Activated CD4-positive, alpha-beta T cell treated with anti-CD3 and anti-CD28 coated beads, Interleukin-2, amount 10 ng/mL, durations not matched to agents 24 days and 14 days (primary cell): ENCODE measurements at places on chromosomes 2 and 18.

- no peak overlapping the region for H3K4me3 ChIP-seq
- H3K27me3 ChIP-seq = no peaks in the 10 kb centered on the region
- peaks cover 17% of the 10 kb centered on the region for H3K4me1 ChIP-seq
- H3K27ac ChIP-seq = no peak overlapping the region
- DNase-seq = peak; percentile 61
Observed at GRCh38 chr2:230814616-230815015, 50.1 kb upstream of the ITM2C start.

- H3K36me3 ChIP-seq = peaks cover 39% of the 10 kb centered on the region
- DNase-seq = no peak
- peaks cover 40% of the 10 kb centered on the region for H3K4me1 ChIP-seq
Observed at GRCh38 chr2:169822785-169823392, 1.8 kb downstream of the METTL5 start.

- no peaks in the 10 kb centered on the region for H3K4me1 ChIP-seq
- no peak for DNase-seq
- peaks cover 2% of the 10 kb centered on the region for H3K27me3 ChIP-seq
- H3K27ac ChIP-seq = no peak overlapping the region
Observed at GRCh38 chr18:60021556-60021955, 121.8 kb downstream of the PMAIP1 start.

- H3K4me3 ChIP-seq = no peak overlapping the region
- no peaks in the 10 kb centered on the region for H3K4me1 ChIP-seq
- no peaks in the 10 kb centered on the region for H3K36me3 ChIP-seq
- no peak overlapping the region for H3K27ac ChIP-seq
- DNase-seq = peak; percentile 82
Observed at GRCh38 chr2:46776687-46777327, 138.8 kb downstream of the MCFD2 start.

GRCh38 chr2:217326238-217327022, 466.6 kb upstream of the TNP1 start:
- DNase-seq = no peak
- no peak overlapping the region for H3K4me3 ChIP-seq
- no peaks in the 10 kb centered on the region for H3K27me3 ChIP-seq
- peaks cover 2% of the 10 kb centered on the region for H3K36me3 ChIP-seq
- H3K4me1 ChIP-seq = no peaks in the 10 kb centered on the region

DNA sequence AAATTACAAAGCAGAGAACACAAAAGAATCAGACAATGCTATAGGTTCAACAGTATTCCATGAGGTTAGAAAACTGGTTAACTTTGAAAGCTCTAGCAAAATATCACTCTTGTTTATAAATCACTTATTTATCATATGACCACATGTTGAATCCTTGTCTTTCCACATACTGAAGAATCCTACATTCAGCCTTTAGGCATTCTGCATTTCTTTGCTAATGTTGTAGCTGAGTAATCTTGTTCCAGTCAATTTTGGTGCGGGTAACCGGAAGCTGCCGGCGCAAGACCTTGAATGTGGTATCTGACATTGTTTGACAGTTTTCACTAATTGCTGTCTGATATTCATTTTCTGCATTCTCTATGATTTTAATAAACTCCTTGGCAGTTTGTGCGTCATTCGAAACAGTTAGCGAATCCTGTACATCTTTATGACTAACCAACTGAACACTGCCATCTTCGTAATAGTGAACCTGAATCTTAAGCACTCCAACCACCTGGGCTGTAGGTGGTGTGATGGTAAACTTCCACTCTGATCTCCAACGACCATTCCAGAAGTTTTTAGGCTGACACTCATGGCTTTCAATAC, 154.1 kb downstream of the BAZ2B start:
- DNase-seq = no peak
- no peak overlapping the region for H3K27ac ChIP-seq
- no peak overlapping the region for H3K4me3 ChIP-seq

DNA sequence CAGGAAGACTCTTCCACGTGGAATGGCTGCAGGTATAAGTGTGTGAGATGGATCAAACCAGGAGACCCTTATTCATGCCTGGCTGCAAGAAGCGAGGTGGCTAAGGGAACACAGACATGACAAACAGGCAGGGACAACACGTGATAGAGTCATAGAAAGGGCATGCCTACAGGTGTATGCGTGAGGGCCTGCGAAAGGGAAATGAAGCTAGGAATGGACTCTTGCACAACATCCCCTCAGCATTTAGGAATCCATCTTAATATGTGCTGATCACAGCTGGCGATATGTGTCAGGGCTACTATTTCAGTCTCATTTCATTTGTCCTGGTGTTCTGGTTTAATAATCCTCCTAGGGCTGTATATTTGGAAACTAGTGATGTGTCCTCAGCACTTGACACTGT, 291.2 kb downstream of the MYT1L start:
- H3K4me3 ChIP-seq = no peak overlapping the region
- peak; percentile 38 for DNase-seq
- no peaks in the 10 kb centered on the region for H3K27me3 ChIP-seq
- H3K36me3 ChIP-seq = no peaks in the 10 kb centered on the region
- H3K27ac ChIP-seq = no peak overlapping the region
- H3K4me1 ChIP-seq = no peaks in the 10 kb centered on the region

GRCh38 chr2:88168386-88168785, 1.8 kb upstream of the THNSL2 start:
- H3K27ac ChIP-seq = no peak overlapping the region
- H3K27me3 ChIP-seq = peaks cover 25% of the 10 kb centered on the region
- H3K4me1 ChIP-seq = peaks cover 4% of the 10 kb centered on the region
- peaks cover 2% of the 10 kb centered on the region for H3K36me3 ChIP-seq
- H3K4me3 ChIP-seq = no peak overlapping the region
- no peak for DNase-seq

DNA sequence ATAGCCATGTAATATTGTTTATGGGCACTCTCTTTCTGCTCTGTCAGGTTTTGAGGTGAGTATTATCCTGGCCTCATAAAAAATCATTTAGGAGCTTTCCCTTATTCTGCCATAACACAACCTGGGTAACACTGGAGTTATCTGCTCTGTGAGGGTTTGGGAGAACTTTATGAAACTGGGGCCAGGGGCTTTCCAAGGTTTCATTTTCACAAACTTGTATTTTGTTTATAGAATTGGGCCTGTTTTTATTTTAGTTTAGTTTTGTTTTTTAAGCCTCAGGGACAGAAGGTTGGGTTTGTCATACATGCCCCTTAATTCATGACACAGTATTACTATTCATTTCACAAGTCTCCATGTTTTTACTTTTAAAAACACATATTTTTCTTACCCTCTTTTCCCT, 83.5 kb downstream of the IRS1 start:
- H3K27ac ChIP-seq = peak overlapping the region; percentile 36
- peaks cover 12% of the 10 kb centered on the region for H3K4me1 ChIP-seq
- no peaks in the 10 kb centered on the region for H3K36me3 ChIP-seq
- peaks cover 19% of the 10 kb centered on the region for H3K27me3 ChIP-seq
- peak; percentile 65 for DNase-seq

GRCh38 chr2:238006510-238006909, 39.7 kb downstream of the UBE2F start:
- peaks cover 62% of the 10 kb centered on the region for H3K4me1 ChIP-seq
- peaks cover 65% of the 10 kb centered on the region for H3K36me3 ChIP-seq
- no peaks in the 10 kb centered on the region for H3K27me3 ChIP-seq
- H3K27ac ChIP-seq = peak overlapping the region; percentile 83

GRCh38 chr2:20156836-20157192, 68.1 kb downstream of the SDC1 start:
- no peak overlapping the region for H3K4me3 ChIP-seq
- H3K27ac ChIP-seq = no peak overlapping the region
- DNase-seq = no peak
- H3K27me3 ChIP-seq = peaks cover 21% of the 10 kb centered on the region
